ENCODE measurements at places on chromosomes 2 and 18. TPM values are rescaled to one million over a fixed set of nuclear protein-coding genes. Genes with fewer than 3 reads are reported as not detected.

GRCh38 chr2:28435814-28436351 lies 43.2 kb downstream of the FOSL2 start:
- no peaks in the 10 kb centered on the region for H3K27me3 ChIP-seq
- H3K27ac ChIP-seq, result no peak overlapping the region
- H3K4me1 ChIP-seq, result peaks cover 18% of the 10 kb centered on the region
- no peaks in the 10 kb centered on the region for H3K36me3 ChIP-seq

GRCh38 chr18:76953583-76954233 lies 131.4 kb downstream of the ZNF236 start:
- H3K4me3 ChIP-seq, result no peak overlapping the region
- no peak for DNase-seq
- H3K27me3 ChIP-seq, result no peaks in the 10 kb centered on the region

- H3K4me3 ChIP-seq, result no peak overlapping the region
- peaks cover 6% of the 10 kb centered on the region for H3K4me1 ChIP-seq
- H3K27ac ChIP-seq, result no peak overlapping the region
- H3K36me3 ChIP-seq, result no peaks in the 10 kb centered on the region
- peaks cover 36% of the 10 kb centered on the region for H3K27me3 ChIP-seq
Measured at GRCh38 chr18:44900627-44901026, 219.9 kb downstream of the SETBP1 start.

GRCh38 chr2:13110825-13111224 lies 394.1 kb downstream of the TRIB2 start:
- no peaks in the 10 kb centered on the region for H3K4me1 ChIP-seq
- H3K27me3 ChIP-seq, result peaks cover 6% of the 10 kb centered on the region
- no peak overlapping the region for H3K27ac ChIP-seq
- no peak for DNase-seq

DNA sequence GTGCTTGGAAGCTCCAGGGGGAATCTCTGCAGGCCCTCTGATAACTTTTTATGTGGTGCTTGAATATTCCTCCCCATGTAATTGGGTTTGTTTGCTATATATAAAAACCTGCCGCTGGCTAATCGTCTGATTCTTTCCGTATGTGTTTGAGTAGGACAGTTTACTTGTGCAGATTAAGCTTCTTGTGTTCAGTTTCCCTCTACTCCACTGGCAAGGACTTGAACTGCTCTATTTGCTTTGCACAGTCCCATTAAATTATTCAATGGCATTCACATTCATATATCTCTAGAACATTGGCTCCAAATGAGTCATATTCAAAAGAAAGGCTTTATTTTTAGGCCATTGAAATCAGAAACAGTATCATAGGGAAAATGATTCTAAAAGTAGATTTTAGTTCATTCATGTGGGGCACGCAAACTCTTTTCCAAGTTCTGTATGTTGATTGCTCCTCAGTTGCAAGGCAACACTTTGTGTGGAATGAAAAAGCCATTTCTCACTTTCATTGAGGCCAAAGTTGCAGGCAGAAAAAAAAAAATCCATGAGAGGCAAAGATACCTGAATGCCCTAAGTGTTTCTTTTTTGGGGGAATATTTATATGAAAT lies 1682.3 kb upstream of the PIK3C3 start:
- H3K27ac ChIP-seq, result no peak overlapping the region
- H3K4me3 ChIP-seq, result no peak overlapping the region
- H3K4me1 ChIP-seq, result no peaks in the 10 kb centered on the region
- H3K27me3 ChIP-seq, result no peaks in the 10 kb centered on the region
- no peaks in the 10 kb centered on the region for H3K36me3 ChIP-seq

DNA sequence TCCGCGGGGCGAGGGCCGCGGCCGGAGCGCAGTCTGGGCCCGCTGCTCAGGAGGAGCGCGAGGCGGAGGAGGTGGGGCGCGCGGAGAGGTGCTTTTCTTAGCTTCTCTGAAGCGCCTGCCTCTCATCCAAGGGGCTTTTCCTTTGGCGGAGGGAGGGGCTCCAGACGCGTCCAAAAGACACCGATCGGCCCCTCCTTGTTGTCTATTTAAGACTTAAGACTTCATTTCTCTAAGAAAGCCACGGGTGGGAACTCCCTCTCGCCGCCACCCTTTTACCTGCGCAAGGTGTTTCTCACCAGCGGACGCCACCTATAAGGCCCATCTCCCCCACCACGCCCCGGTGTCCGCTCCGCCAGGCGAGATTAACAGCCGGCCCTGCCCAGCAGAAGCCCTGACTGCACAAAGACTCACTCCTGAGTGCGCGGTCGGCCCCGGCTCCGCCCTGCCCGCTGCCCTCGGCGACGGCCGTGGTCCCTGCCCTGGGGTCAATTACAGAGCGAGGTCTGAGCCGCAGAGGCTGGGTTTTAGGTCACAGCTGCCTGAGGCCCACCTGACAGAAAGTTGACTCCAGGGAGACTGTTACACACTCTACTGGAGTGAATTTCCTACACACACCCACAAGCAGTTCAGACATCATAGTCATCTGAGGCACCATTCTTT lies at the start of gene DSC2:
DSC2 (minus strand) TSS at position 397 of the 660 bp plus-strand sequence. CDS start 450 bp downstream, outside the sequence.
- peak within 1 kb of the TSS; percentile 66 for H3K4me3 ChIP-seq
- DNase-seq, result no peak
- peaks cover 39% of the 10 kb centered on the region for H3K27me3 ChIP-seq
- no peaks in the 10 kb centered on the region for H3K36me3 ChIP-seq
- no peaks in the 10 kb centered on the region for H3K4me1 ChIP-seq

GRCh38 chr18:44869533-44869932 lies 188.8 kb downstream of the SETBP1 start:
- H3K4me3 ChIP-seq, result no peak overlapping the region
- H3K27me3 ChIP-seq, result peaks cover 10% of the 10 kb centered on the region
- peaks cover 10% of the 10 kb centered on the region for H3K4me1 ChIP-seq
- H3K27ac ChIP-seq, result no peak overlapping the region
- no peaks in the 10 kb centered on the region for H3K36me3 ChIP-seq

- no peak for DNase-seq
- H3K4me1 ChIP-seq, result no peaks in the 10 kb centered on the region
- peaks cover 4% of the 10 kb centered on the region for H3K36me3 ChIP-seq
- H3K27me3 ChIP-seq, result no peaks in the 10 kb centered on the region
- H3K27ac ChIP-seq, result no peak overlapping the region
Measured at GRCh38 chr2:240421381-240421780, 14.1 kb upstream of the GPC1 start.

- no peaks in the 10 kb centered on the region for H3K4me1 ChIP-seq
- H3K27ac ChIP-seq, result no peak overlapping the region
- no peaks in the 10 kb centered on the region for H3K36me3 ChIP-seq
- DNase-seq, result no peak
Measured at GRCh38 chr2:228048838-228049490, 132.5 kb downstream of the SPHKAP start.

DNA sequence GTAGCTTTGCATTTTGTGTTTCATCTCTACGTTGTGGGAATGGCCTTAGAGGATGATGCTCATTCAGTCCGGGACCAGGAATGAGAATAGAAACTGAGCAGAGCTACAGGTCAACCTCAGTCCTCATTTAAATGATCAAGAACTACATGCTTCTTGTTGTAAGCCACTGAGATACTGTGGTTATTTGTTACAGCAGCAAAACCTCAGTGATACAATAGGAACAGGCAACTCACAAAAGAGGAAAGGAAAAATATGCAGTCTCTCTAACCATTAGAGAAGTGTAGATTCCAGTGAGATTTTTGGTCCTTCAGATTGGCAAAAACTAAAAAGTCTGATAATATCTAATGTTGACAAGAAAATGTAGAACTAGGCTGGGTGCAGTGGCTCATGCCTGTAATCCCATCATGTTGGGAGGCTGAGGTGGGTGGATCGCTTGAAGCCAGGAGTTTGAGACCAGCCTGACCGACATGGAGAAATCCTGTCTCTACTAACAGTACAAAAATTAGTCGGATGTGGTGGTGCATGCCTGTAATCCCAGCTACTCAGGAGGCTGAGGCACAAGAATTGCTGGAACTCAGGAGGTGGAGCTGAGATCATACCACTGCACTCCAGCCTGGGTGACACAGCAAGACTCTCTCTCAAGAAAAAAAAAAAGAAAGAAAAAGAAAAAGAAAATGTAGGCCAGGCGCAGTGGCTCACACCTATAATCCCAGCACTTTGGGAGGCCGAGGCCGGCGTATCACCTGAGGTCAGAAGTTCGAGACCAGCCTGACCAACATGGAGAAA lies 13.3 kb downstream of the CHCHD5 start:
- peaks cover 1% of the 10 kb centered on the region for H3K36me3 ChIP-seq
- H3K4me1 ChIP-seq, result peaks cover 5% of the 10 kb centered on the region
- H3K27ac ChIP-seq, result no peak overlapping the region
- H3K4me3 ChIP-seq, result no peak overlapping the region

- H3K4me3 ChIP-seq, result no peak overlapping the region
- H3K4me1 ChIP-seq, result peaks cover 13% of the 10 kb centered on the region
- H3K36me3 ChIP-seq, result no peaks in the 10 kb centered on the region
- no peak for DNase-seq
- peaks cover 6% of the 10 kb centered on the region for H3K27me3 ChIP-seq
Measured at GRCh38 chr2:72830273-72830672, 4.4 kb upstream of the EXOC6B start.

GRCh38 chr18:63078471-63078870 lies 241.1 kb downstream of the BCL2 start:
- peaks cover 10% of the 10 kb centered on the region for H3K4me1 ChIP-seq
- no peak for DNase-seq

- no peak overlapping the region for H3K4me3 ChIP-seq
- H3K27me3 ChIP-seq, result no peaks in the 10 kb centered on the region
- no peak for DNase-seq
Measured at GRCh38 chr2:109193807-109194619, 65.0 kb downstream of the SH3RF3 start.

The B4GALT6 gene
- total RNA-seq, result 3.1 TPM

DNA sequence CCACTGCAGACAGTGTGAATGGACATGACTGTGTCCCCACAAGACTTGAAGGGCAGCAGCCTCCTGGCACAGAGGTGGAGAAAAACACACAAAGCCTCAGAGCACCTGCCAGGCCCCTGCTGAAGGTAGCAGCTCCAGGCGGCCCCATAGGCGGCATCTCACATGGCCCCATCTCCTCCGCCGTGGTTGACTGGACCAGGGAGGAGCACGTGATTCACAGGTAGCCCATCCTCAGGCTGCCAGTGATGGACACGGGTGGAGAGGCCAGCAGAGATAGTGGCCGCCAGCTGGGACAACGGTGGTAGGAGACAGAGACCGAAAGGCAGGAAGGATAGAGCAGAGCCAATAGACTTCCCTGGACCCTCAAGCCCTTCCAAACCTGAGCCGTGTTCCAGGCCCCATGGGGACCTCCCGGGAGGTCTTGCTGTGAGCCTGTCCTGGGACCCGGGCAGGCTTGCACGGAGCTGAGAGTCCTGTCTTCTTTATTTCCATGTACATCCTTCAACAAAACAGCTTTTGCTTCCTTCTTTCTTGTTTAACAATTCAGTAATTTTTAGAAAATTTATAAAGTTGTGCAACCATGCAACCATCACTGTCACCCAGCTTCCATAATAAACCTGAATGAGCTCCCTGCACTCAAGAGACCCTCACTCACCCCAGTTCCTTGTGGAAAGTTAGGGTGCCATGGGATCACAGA lies 26.9 kb downstream of the GPR55 start:
- peaks cover 44% of the 10 kb centered on the region for H3K4me1 ChIP-seq
- no peak overlapping the region for H3K4me3 ChIP-seq
- no peak overlapping the region for H3K27ac ChIP-seq
- H3K36me3 ChIP-seq, result peaks cover 3% of the 10 kb centered on the region
- H3K27me3 ChIP-seq, result no peaks in the 10 kb centered on the region
